ENCODE measurements at places on chromosomes 1 and 21.

DNA sequence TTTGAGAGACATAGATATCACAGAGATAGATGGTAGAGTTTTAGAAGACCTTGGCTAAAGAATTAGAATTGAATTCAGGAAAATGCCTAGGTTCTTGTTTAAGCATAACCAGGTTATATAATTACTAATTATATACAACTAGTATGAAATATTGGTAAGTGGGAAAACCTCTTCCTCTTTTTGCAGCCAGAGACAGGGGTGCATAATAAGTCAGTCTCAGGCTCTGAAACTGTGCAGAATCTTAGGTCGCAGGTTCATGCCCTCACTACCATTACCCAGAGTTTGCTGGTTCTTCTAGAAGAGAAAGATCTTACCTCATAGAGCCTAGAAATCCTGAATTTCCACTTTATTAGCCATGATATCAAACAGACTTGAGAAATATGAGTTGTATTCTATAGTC, 183.3 kb downstream of the NEK7 start:
- DNase-seq: no peak

DNA sequence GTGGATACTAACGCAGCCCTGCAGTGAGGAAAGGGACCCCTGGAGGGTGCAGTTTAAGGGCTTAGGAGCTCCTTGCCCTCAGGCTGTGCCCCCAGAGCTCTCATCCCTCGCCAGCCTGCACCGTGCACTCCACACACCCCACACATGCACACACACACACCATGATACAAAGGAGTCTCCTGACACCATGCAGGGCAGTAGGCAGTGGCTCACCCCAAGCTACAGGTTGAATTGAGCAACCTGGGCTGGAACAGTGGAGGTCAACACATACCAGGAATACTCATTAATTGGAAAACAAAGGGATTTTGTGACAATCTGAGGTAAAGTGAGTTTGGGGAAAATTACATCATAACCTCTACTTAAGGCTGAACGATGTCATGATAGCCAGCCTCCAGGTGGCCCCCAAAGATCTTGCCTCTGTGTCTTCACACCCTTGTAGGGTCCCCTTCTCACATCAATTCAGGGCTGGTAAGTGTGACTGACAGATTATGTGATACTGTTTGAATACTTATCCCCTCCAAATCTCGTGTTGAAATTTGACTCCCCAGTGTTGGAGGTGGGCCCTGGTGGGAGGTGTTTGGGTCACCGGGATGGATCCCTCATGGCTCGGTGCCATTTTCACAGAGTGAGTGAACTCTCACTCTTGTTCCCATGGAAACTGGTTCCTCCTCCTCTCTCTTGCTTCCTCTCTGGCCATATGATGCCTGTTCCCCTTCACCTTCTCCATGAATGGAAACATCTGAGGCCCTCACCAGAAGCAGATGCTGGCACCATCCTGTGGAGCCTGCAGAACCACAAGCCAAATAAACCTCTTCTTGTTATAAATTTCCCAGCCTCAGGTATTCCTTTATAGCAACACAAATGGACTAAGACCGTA, 111.0 kb upstream of the RAB4A start:
- DNase-seq: no peak

DNA sequence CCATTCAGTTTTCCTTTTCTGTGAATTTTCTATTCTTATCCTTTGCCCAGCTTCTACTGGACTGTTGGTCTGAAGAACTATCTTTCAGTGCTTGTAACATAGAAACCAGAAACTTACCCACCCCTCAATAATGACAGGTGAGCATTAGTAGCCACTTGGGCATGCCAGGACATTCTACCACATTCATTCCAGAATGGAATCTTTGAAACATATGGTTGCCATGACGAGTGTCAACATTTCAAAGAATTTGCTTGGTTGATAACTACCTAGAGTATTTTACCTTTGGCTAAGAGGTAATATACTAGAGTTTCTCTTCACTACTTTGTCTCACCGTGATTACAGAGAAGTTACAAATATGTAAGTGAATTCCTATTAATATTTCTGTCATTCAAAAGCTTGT, at the start of gene MROH9:
MROH9 (plus strand) TSS at position 304 of the 400 bp plus-strand sequence. CDS start 10,023 bp downstream, outside the sequence.
- DNase-seq: no peak

DNA sequence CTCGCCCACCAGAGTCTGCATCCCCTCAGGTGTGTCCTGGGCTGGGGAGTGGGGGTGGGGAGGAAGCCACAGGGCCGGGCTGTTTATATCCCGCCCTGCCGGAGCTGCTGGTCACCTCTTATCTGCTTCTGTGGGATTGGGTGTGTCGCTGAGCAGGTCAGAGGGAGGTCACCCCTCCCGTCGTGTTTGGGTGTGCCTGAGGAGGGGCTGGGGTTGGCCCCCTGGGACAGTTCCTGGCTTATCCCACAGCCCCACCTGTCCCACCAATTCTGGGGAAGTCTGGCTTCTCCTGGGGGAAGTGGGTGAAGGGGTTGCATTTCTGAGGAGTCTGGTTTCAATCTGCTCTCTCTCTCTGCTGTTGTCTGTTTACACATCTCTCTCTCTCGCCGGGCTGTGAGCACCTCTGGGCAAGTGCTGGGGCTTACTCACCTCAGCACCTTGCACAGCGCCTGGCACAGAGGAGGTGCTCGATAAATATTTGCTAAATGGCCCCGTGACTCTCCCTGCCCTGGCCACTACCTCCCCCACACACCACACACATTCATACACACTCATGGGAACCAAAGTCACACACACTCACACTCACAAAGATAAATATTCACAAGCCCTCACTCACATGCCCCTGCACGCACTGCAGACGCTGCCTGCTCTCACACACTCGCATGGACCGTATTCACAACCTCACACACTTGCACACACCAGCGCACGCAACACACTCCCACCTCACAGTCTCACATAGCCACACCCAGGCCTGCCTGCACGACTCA, 8.3 kb downstream of the ELF3 start:
- DNase-seq: no peak

- DNase-seq: no peak
Observed at GRCh38 chr1:234858722-234859121, 248.7 kb upstream of the IRF2BP2 start.

- no peak for DNase-seq
Observed at GRCh38 chr1:34380526-34381124, 203.9 kb downstream of the C1orf94 start.

DNA sequence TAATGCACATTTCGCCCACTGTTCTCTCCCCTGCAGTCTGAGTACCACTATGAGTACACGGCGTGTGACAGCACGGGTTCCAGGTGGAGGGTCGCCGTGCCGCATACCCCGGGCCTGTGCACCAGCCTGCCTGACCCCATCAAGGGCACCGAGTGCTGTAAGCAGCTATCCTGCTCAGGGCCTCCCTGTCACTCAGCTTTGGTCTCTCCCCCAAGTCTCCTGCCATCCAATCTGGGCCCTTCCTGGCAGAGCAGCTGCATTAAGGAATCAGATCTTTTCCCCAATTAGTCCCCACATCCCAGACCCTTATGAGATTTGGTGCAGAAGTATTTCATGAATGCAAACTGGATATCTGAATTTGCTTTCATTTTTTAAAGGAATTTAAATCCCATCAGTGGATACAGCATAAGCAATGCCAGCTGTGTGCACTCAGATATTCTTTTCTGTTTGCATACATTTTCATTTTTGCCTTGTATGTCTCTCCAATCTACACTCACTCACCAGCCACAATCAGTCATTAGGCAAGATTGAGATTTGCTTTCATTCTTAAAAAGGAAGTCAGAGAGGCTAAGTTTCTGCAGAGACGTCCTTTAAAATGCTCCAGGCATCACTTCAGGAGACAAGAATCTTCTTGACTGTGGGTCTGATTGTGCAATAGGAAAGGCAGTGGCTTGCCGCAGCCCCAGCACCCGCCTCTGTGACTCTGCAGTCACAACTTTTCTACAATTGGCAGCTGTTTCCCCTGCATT, 48.1 kb downstream of the ELAPOR1 start:
- DNase-seq: no peak

GRCh38 chr1:80293818-80294217, 1287.3 kb upstream of the ADGRL4 start:
- DNase-seq: no peak

- DNase-seq: no peak
Observed at GRCh38 chr21:23921670-23922418, 1685.4 kb downstream of the MRPL39 start.

- DNase-seq: peak; percentile 90
Observed at GRCh38 chr1:5509664-5510452, 482.4 kb downstream of the NPHP4 start.

Data from SK-N-SH (cell line).